ENCODE measurements at places on chromosomes 3 and 15.
A peak's percentile ranks its signal among the peaks of the same experiment; 100 is the strongest.

GRCh38 chr3:150359381-150359780 lies 48.7 kb upstream of the TSC22D2 start:
- no peak overlapping the region for H3K4me3 ChIP-seq
- H3K4me1 ChIP-seq, result no peaks in the 10 kb centered on the region
- no peaks in the 10 kb centered on the region for H3K36me3 ChIP-seq
- no peak for DNase-seq
- H3K27ac ChIP-seq, result no peak overlapping the region
- no peaks in the 10 kb centered on the region for H3K27me3 ChIP-seq

DNA sequence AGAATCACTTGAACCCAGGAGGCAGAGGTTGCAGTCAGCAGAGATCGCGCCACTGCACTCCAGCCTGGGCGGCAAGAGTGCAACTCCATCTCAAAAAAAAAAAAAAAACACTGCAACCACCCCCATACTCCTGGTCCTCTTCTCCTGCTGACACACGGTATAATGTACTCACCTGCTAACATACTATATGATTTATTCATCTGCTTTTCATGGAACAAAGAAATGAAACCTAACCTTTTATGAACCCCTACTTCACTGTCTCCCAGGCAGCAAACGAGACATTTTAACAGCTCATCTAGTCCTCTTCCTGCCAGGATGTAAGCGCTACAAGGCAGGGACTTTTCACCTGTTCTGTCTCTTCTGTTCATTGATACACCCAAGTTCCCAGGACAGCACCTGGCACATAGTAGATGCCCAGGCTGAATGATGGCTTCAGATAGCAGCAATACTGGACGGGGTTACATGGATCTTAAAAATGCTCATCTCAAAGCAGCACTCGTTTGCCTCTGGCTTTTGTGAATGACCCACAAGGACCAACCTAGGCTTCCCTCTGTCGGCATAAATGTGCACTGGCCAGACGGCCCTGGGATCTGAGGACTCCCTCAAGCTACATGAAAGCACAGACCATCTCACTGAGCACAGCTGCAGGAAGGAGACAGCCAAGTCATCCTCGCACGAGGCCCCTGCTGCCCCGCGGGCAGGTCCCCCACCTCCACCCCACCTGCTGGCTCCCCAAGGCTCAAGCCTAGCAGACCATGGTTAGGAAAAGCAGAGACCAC lies 20.3 kb downstream of the XXYLT1 start:
- H3K4me1 ChIP-seq, result peaks cover 14% of the 10 kb centered on the region
- no peak for DNase-seq
- H3K27ac ChIP-seq, result no peak overlapping the region
- no peaks in the 10 kb centered on the region for H3K27me3 ChIP-seq

GRCh38 chr3:150116196-150116595 lies 145.5 kb upstream of the PFN2 start:
- no peaks in the 10 kb centered on the region for H3K4me1 ChIP-seq
- H3K27me3 ChIP-seq, result peaks cover 4% of the 10 kb centered on the region
- no peak overlapping the region for H3K4me3 ChIP-seq
- H3K27ac ChIP-seq, result no peak overlapping the region
- DNase-seq, result no peak

- no peaks in the 10 kb centered on the region for H3K36me3 ChIP-seq
- no peaks in the 10 kb centered on the region for H3K27me3 ChIP-seq
- no peaks in the 10 kb centered on the region for H3K4me1 ChIP-seq
- DNase-seq, result no peak
Observed at GRCh38 chr15:22806156-22806555, 19.7 kb downstream of the NIPA1 start.

GRCh38 chr3:188214442-188214841 lies 60.5 kb downstream of the LPP start:
- H3K27me3 ChIP-seq, result no peaks in the 10 kb centered on the region
- DNase-seq, result no peak
- no peak overlapping the region for H3K4me3 ChIP-seq
- no peak overlapping the region for H3K27ac ChIP-seq
- H3K4me1 ChIP-seq, result peaks cover 9% of the 10 kb centered on the region

GRCh38 chr15:75346796-75347221 lies at the start of gene NEIL1:
Gene NEIL1, plus strand, starts transcription at chr15:75347039. Its CDS starts 1,867 bp downstream, at chr15:75348906.
- H3K4me3 ChIP-seq, result peak within 1 kb of the TSS; percentile 95
- no peaks in the 10 kb centered on the region for H3K36me3 ChIP-seq
- peaks cover 24% of the 10 kb centered on the region for H3K4me1 ChIP-seq
- peak within 1 kb of the TSS; percentile 71 for H3K27ac ChIP-seq
- no peak for DNase-seq
- H3K27me3 ChIP-seq, result no peaks in the 10 kb centered on the region

DNA sequence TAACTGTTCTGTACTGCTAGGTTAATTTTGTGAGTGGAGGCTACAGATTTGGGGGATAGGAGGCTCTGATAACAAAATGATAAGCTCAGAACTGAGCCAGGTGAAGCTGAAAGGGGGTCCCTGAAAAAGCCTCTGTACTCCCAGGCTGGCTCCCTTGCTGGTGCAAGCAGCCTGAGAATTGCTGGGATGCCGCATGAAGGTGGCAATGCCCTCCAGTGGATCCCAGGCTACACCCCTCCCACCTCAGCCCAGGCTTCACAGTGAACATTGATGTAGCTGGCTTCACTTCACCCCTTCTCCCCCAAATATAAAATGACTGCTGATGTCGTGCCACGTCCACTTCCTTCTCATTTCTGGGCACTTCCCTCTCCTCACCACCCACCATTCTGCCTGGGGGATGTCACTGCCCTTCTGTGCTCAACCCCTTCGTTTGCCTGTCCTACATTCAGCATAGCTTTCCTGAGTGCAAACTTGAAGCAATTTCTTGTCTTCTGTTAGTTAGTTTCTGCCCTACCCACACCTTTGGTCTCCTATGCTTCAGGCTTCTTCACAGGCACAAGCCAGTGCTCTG lies 9.7 kb upstream of the ARHGEF26 start:
- H3K27me3 ChIP-seq, result no peaks in the 10 kb centered on the region
- no peak for DNase-seq
- H3K27ac ChIP-seq, result no peak overlapping the region
- H3K36me3 ChIP-seq, result no peaks in the 10 kb centered on the region
- no peak overlapping the region for H3K4me3 ChIP-seq

DNA sequence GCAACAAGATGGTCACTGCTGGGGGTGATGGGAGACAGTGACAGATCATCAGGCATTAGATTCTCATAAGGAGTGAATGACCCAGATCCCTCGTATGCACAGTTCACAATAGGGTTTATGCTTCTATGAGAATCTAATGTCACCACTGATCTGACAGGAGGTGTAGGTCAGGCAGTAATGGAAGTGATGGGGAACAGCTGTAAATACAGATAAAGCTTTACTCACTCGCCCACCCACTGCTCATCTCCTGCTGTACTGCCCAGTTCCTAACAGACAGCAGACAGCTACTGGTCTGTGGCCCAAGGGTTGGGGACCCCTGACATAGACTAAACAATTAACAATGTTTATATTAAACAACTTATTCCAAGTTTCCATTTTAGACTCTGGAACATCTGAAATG lies 25.4 kb downstream of the IFT80 start:
- H3K4me3 ChIP-seq, result no peak overlapping the region
- DNase-seq, result no peak
- no peak overlapping the region for H3K27ac ChIP-seq
- H3K4me1 ChIP-seq, result no peaks in the 10 kb centered on the region
- no peaks in the 10 kb centered on the region for H3K27me3 ChIP-seq

GRCh38 chr3:53083521-53083920 lies 37.6 kb upstream of the SFMBT1 start:
- no peaks in the 10 kb centered on the region for H3K36me3 ChIP-seq
- H3K27ac ChIP-seq, result no peak overlapping the region
- peaks cover 8% of the 10 kb centered on the region for H3K4me1 ChIP-seq
- peak; percentile 82 for DNase-seq
- no peak overlapping the region for H3K4me3 ChIP-seq

DNA sequence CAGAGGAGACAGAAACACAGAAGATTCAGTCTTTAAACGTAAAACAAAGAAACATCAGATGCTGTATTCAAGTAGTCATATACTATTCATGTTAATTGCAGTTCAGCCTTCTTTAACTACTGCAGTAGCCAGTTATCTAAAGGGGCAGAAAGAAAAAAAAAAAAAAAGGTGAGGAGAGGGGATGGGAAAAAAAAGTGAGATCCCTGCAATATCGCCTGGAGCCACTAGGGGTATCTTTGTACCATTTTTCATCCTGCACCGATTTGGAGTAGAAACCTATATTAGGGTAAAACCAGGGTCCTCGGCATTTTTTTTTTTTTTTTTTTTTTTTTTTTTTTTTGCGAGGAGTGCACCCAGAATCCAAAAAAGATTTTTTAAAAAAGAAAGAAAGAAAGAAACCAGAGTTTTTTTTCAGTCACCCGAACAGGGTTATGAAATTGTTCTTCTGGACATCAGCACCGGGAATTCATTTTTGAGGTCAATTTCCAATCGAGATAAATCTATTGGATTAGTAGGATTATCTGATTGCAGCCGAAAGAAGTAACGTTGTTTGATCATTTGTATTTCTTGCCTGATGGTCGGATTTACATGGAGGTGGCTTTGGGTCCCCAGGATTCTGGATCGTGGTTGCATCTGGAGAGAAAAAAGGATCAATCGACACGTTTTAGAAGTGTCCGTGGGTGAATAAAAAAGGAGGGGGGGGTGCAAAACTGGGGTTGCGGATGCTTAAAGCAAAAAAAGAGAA lies 186.7 kb downstream of the NLGN1 start:
- H3K4me3 ChIP-seq, result peak overlapping the region; percentile 45
- peaks cover 10% of the 10 kb centered on the region for H3K4me1 ChIP-seq
- H3K27me3 ChIP-seq, result peaks cover 11% of the 10 kb centered on the region
- no peak overlapping the region for H3K27ac ChIP-seq

DNA sequence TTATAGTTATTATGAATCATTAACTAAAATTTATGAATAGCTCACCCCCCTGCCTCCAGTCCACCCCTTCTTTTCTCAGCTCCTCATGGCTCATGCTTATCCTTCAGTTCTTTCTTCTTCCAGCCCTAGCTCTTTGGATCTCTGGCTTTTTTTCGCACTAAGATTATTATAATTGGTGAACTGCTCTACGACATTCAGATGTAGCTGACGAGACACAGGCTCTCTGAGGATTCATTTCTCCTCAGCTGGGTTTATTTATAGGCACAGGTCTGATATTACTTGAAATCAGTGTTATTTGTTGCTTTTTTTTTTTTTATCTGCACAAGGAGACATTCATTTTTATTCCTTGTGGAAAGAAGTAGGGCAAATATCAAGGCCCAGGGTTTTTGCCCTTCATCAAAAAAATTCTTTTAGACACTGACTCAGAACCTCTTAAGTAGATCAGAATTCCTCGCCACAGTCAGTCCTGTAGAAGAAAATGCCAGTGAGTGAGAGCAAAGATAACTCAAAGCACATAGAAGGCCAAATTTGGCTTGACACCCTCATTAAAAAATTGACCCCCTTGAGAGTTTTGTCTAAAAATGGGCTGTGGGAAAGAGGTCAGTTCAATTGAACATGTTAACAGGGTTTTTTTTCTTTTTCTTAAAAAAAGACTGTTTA lies 106.6 kb downstream of the MYH15 start:
- H3K4me3 ChIP-seq, result no peak overlapping the region
- no peaks in the 10 kb centered on the region for H3K27me3 ChIP-seq
- no peaks in the 10 kb centered on the region for H3K36me3 ChIP-seq
- H3K27ac ChIP-seq, result no peak overlapping the region

- no peak overlapping the region for H3K4me3 ChIP-seq
- DNase-seq, result no peak
Observed at GRCh38 chr3:64121750-64122311, 98.5 kb upstream of the PSMD6 start.

GRCh38 chr15:53390549-53390948 lies 368.9 kb downstream of the WDR72 start:
- H3K27ac ChIP-seq, result no peak overlapping the region
- H3K36me3 ChIP-seq, result no peaks in the 10 kb centered on the region
- no peak for DNase-seq

GRCh38 chr3:17798000-17798399 lies 55.6 kb upstream of the TBC1D5 start:
- H3K36me3 ChIP-seq, result no peaks in the 10 kb centered on the region
- no peaks in the 10 kb centered on the region for H3K27me3 ChIP-seq
- DNase-seq, result no peak
- H3K27ac ChIP-seq, result no peak overlapping the region

GRCh38 chr3:18390024-18390660 lies 35.0 kb downstream of the SATB1 start:
- peaks cover 16% of the 10 kb centered on the region for H3K36me3 ChIP-seq
- no peaks in the 10 kb centered on the region for H3K4me1 ChIP-seq
- no peak overlapping the region for H3K27ac ChIP-seq
- H3K4me3 ChIP-seq, result no peak overlapping the region

DNA sequence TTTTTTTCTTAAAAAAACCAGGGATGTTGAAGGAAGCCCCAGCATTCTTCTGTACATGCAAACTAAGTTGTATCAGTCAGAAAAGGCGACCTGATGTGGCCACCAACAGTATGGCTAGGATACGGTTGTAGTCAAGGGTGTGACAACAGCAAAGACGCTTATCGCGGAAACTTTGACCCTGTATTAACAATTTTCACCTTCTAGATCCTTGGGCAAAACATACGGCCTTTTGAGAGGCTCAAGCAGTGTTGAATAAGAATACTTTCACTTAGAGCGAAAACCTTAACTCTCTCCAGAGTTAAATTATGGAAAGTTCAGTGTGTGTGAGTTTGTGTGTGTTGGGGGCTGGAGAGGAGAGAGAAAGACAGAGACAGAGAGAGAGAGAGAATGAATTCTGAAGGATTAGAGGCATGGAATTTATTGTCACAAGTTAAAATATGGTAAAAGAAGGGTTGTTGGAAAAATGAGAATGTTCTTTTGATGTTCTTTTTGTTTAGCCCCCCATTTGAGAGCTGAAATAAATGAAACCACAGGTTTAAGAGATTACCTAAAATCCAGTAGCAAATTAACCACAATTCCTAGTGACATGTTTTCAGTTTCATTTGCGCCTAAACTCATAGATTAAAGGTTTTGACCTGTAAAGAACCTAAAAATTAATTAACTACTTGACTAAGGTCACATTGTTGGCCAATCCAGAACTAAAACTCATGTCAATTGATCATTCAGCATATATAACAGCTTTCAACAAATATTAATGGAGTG lies 9.2 kb downstream of the ALCAM start:
- no peaks in the 10 kb centered on the region for H3K36me3 ChIP-seq
- no peak overlapping the region for H3K4me3 ChIP-seq
- no peak for DNase-seq
- no peaks in the 10 kb centered on the region for H3K4me1 ChIP-seq
- H3K27ac ChIP-seq, result no peak overlapping the region

DNA sequence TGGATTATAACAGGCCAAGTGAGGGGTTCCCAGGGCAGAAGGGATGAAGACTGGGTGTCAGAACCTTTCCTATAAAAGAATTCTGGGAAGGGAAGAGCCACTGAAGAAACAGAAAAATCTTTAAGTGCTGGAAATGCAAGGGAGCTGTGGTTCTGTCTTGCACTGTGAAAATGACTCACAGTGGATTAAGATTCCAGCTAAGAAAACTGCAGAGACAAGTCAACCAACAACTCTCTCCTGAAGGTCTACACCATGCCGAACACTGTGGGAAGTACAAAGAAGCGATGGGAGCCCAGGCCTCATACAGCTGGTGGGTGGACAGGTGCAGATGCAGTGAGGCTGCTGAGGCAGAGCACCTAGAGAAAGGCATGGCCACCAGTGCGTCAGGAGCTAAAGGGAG lies 27.7 kb downstream of the ZDHHC3 start:
- H3K4me3 ChIP-seq, result no peak overlapping the region
- H3K4me1 ChIP-seq, result peaks cover 4% of the 10 kb centered on the region
- DNase-seq, result no peak
- H3K27ac ChIP-seq, result no peak overlapping the region
- H3K27me3 ChIP-seq, result no peaks in the 10 kb centered on the region

Data from suprapubic skin (tissue), 4 donors.